ENCODE measurements at places on chromosomes 3 and 15.

DNA sequence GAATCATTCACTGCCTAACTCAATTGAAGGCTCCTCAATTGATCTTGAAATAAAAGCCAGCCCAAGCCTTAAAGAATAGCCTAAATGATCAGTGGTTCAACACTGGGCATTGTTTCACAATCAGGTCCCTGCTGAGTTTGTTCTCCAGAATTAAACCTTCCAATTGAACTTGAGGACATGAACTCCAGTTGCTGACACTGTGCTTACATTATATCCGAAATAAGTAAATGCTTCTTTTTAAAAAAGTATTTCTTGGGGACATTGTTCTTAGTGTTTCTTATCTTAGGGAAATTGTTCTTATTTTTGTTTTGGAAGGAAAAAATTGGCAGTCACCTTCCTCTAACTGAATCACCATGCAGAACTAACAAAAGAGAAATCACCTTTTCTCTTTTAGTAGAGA is 450.2 kb downstream of the RBMS3 start:
- no peak for DNase-seq

DNA sequence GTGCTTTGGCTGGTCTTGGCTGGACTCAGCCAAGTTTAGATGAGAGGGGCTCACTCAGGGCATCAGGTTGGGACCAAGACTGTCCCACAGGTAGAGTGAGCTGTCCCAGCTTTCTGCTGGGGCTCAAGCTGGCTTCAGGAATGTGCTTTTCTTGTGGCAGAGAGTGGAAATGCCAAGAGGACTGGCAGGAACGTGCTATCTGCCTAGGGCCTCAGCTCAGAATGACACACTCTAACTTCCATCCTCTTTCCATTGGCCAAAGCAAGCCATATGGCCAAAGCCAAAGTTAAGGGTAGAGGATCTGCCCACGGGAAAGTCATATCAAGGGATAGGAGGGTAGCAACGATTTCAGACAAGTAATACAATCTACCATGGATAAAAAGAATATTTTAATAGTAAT is 178.8 kb downstream of the ABHD5 start:
- DNase-seq, result no peak

DNA sequence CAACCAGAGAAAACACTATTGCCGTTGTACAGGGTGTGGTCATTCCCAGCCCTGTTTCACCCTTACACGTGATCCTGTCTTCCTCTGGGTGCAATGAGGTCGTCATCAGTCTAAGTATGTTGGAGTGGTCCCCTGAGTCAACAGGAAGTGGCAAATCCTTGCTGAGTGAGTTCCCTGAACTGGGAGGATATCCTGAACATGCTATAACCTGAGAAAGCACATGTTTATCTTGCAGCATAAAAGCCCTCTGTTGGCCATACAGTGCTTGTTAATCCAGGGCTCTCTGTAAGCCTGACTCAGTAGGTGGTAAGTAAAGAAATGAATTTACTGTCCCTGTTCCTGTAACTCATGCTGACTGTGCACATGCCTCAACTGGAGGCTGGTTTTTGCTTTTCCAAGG is 477.8 kb upstream of the RGMA start:
- DNase-seq, result no peak

DNA sequence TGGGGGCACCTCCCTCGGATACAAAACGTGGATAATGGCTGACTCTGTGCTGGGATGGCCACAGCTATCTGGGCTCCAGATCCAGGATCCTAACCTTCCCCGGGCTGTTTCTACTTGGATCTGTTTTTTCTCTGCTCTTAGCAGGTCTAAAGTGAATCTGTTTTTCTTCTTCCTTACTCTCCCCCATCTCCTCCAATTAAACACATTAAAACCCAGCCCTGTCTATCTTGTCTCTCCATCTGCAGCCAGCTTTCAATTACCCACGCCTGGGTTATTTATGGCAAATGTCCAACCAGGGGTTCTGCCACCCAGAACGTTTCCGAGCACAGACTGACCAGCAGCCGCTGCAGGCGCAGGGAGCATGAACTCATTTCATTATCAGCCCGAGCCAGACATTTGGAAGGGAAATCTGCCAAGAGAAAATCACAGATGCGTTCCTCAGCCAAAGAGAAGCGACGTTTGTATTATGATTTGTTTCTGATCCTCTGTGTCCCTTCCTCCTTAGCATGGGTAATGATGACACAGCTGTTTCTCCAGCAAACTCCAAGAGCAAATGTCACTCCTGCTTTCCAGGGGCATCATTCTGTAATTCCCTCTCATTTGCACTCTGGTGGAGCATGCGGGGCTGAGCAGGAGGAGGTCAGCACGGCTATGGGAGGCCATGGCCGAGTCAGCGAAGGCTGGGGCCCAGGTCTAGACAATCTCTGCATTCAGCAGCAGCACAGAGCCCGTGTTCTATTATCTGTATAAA is 42.0 kb downstream of the UMPS start:
- DNase-seq, result no peak

Measured in activated CD4-positive, alpha-beta T cell treated with anti-CD3 and anti-CD28 coated beads, Interleukin-2, amount 50 U/mL, for 4 hours (primary cell).